ENCODE measurements at places on chromosomes 7 and 10.

- DNase-seq: no peak
Observed at GRCh38 chr10:62459072-62459471, 84.9 kb downstream of the ZNF365 start.

- peak; percentile 78 for DNase-seq
Observed at GRCh38 chr10:101291331-101292193, 62.3 kb upstream of the LBX1 start.

DNA sequence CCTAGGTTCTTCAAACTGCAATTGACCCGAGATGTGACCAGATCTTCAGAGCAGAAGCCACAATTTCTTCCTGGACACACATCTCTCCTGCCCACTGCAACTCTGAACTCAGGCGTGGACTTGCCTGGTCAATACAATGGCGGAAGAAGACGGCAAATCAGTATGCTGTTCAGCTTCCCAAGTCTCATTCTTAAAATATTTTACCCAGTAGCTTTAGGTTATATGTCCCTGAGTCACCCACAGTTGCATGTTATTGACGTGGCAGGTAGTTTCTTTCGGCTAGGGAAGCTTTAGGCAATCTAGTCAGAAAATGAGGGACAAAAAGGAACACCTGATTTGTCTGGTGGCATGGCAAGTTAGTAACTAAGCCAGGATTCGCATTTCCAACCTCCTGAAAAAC lies 22.5 kb downstream of the CEP41 start:
- no peak for DNase-seq

DNA sequence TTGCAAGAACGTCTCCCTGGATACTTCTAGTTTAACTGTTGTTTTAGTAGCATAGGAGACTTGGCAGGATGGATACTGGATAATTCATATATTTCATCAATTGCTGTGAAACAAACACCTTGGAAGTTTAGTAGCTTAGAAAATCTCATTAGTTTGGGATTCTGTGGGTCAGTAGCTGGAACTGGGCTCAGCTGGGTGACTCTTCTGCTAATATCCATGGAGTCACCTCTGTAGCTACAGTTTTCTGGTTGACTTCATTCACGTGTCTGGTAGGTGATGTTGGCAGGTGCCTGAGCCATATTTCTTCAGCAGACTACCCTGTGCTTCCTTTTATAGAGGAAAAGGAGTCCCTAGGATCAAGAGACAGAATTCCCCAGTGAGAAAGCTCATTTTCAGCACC lies 208.9 kb upstream of the PFKP start:
- DNase-seq: no peak

DNA sequence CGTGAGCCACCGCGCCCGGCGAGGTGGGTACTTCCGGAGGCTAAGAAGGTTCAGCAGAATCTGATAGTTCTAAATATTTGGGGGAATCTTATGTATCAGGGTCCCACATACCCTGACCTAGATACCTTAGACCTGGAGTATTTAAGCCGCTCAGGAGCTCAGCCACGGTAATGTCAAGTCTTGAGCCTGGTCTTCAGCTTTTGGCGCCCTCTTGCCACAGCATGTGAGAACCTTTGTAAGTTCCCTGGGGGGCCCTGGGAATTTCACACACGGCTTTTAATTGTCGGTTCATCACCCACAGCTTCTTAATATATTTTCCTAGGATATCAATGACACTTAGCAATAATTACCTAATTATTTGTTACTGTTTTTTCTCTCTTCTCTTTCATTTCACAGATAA lies 324.3 kb upstream of the GALNT17 start:
- DNase-seq: no peak

- no peak for DNase-seq
Observed at GRCh38 chr7:98559958-98560357, 57.1 kb upstream of the NPTX2 start.
